Effector memory CD4-positive, alpha-beta T cell (primary cell): ENCODE measurements at places on chromosomes 6 and 20.

- DNase-seq = no peak
These were observed 88.1 kb downstream of the TNFRSF21 start for GRCh38 chr6:47221565-47221964.

DNA sequence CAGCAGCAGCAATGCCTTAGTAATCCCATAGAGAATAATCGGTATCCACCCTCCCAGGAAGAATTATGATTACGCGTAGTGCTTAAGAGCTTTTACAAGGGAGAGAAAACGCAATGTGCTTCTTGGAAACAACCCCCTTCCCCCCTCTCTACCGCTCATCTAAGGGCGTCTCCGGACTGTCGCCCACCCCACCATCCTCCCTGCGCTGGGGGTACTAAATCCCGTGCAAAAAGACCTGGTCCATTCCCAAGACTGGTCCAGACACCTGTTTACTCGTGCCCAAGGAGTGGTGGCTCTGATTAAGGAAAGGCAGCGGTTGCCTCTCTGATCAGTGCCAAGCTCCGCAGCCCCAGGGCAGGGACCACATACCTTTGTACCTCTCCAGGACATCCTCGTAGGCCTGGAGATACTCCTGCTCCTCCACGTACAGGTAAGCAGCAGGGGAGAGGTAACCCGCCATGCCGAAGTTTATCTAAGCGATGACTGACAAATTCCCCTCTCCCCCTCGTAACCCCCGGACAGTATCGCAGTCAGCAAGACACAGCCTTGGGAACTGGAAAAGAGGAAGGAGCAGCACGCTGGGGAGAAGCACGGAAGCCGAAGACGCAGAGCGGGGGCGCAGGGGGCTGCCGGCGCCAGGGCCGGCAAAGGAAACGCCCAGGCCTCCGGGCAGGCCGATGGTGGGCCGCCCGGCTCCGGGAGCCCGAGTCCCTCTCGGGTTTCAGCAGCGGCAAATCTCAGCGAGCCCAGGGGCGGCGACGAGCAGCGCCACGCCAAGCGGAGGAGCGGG, 112.0 kb upstream of the BEND6 start:
- no peak for DNase-seq

DNA sequence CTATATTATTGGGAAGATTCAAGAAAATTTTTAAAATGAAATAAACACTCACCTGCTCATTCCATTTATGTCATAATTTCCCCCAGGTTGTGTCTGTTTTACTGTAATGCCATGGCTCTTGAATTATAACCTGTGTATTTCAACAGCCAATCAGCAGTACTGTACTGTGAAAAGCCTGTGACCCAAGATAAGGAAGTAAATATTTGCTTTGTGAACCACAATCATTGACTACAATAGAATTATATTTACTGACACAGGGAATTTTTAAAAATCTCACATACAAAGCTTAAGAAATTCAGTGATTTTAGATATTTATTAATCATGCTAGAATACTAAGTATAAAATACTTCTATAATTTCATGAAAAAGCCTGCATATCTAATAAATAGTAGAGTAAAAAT, 6.0 kb downstream of the RGS17 start:
- DNase-seq = no peak

- DNase-seq = no peak
These were observed 37.7 kb upstream of the SLC4A11 start for GRCh38 chr20:3276680-3277015.

DNA sequence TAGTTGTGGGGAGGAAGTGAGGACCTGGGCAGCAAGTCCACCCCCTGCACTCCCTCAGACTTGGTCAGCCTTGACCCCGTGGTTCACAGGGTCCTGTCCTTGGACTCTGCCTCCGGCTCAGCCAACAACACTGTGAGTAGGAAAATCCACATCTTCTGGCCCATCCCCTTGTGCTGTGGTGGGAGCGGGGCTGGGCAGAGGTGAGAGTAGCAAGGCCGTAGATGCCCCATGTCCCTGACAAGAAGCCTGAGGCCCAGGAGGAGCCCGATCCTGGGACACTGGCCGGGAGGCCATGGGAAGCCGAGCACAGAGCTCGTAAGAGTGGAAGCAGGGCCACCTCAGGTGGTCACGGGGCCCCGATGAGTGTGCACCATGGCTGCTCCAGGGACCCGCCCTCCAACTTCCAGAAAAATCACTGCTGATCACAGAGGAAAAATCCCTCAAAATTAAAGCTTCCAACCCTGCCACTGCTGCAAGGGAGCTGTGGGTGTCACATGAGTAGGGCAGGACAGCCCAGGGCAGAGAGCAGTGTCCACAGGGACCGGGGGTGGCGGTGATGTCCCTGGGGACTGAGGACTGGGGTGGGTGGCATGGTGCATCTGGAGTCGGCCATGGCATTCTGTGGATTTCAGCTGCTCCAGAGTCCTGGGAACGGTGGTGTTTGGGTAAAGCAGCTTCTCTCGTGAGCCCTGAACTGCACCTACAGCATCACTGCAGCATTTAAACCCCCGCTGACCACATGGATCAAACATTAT, 189.4 kb downstream of the DLL1 start:
- no peak for DNase-seq
